ENCODE measurements at places on chromosomes 5 and 9. TPM values are rescaled to one million over a fixed set of nuclear protein-coding genes. Genes with fewer than 3 reads are reported as not detected.

The ACTBL2 gene
- total RNA-seq = not detected

The TMEM141 gene
- 63.0 TPM for total RNA-seq

The PRDM9 gene
- not detected for total RNA-seq

The SLC25A2 gene
- 0.48 TPM for total RNA-seq

The ACOT12 gene
- not detected for total RNA-seq

The ITGA1 gene
- 22.7 TPM for total RNA-seq

The ATG12 gene
- 70.3 TPM for total RNA-seq

The ECM2 gene
- under 0.01 TPM for total RNA-seq
